Activated CD4-positive, alpha-beta memory T cell treated with anti-CD3 and anti-CD28 coated beads for 36 hours (primary cell): ENCODE measurements at places on chromosomes 16 and 17.

GRCh38 chr17:3805581-3805980 lies 4.6 kb upstream of the ITGAE start:
- no peak for DNase-seq

DNA sequence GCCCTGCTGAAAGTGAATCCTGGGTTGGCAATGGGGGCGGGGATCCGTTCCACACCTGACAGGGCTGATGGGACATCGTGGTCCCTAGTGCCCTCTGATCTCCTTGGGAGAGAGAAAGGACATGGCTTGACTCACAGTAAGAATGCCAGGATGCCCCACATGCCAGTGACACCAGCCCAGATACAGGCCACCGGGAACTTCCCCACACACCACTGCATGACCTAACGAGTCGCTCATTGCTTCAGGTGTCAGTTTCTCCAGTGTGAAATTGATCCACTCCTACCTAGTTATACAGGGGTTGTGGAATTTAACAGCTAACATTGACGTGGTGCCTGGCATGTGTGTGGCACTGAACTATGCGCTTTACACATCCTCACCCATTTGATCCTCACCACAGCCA lies 7.5 kb downstream of the CD300LG start:
- DNase-seq, result no peak

GRCh38 chr16:84720177-84720579 lies 20.4 kb downstream of the USP10 start:
- no peak for DNase-seq

- DNase-seq, result no peak
Measured at GRCh38 chr17:80942423-80943345, 49.0 kb upstream of the CHMP6 start.

DNA sequence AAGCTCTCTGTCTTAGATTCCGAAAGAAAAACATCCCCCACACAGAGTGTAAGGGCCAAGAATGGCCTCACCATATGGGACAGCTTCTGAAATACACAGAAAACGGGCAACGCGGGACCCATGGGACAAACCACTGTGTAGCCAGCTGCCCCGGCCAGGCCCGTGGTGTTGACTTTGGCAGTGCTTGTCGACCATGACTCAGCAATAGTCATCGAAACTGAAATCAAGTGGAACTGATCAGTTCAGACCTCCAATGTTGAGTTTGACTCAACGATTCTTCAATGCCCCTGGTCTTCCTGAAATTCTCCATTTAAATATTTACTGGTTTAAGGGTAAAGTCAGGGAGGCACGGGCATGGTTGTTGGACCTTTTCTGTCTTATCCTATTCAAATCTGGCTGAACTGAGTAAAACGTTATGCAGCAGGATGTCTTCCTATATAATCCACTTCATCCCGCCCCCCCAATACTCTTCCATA lies 27.5 kb downstream of the ZFHX3 start:
- DNase-seq, result no peak

GRCh38 chr17:39150795-39151149 lies 665 bp downstream of the PLXDC1 start:
- DNase-seq, result no peak

GRCh38 chr16:82524976-82525375 lies 101.8 kb upstream of the CDH13 start:
- no peak for DNase-seq

- DNase-seq, result no peak
Measured at GRCh38 chr17:42692489-42692888, 10.2 kb downstream of the CNTNAP1 start.

DNA sequence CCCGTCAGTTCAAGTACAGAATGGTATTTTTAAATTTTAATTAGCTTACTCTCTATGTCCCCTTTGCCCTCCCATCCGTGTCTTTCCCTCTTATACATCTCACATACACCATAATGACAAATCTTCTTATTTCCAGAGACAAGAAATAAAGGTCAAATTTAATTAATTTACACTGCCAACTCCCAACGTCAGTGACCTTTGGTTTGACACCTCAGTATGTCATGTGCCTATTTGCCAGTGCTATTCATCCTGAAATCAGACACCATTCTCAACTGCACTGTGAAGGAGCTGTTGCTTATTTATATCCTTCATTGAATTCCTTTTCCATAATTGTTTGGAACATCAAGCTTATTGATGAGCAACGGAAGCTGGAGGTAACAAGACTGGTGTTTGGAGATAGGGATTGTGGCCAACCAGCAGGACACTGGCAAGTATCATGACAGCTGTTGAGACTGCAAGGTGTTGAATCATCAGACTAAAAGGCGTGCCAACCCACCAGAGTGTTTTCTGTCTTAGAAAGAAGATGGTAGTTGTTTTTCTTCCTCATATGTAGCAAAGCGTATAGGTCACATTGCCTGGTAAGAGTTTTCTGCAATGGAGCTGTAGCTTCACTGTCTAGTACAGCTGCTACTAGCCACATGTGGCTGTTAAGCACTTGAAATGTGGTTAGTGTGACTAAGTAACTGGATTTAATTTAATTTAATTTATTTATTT lies 12.5 kb downstream of the CALCOCO2 start:
- DNase-seq, result no peak

GRCh38 chr17:76104896-76105231 lies 1.3 kb upstream of the EXOC7 start:
- DNase-seq, result no peak

DNA sequence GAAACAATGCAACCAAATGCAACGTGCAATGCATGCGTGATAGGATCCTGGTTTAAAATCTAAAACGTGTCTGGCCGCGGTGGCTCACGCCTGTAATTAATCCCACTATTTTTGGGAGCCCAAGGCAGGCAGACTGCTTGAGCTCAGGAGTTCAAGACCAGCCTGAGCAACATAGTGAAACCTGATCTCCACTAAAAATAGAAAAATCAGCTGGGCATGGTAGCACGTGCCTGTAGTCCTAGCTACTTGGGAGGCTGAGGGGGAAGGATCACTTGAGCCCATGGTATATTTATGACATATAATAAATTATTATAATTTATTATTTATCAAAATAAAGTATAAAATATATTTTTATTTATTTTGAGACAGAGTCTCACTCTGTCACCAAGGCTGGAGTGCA lies 241.8 kb downstream of the PARN start:
- DNase-seq, result no peak

DNA sequence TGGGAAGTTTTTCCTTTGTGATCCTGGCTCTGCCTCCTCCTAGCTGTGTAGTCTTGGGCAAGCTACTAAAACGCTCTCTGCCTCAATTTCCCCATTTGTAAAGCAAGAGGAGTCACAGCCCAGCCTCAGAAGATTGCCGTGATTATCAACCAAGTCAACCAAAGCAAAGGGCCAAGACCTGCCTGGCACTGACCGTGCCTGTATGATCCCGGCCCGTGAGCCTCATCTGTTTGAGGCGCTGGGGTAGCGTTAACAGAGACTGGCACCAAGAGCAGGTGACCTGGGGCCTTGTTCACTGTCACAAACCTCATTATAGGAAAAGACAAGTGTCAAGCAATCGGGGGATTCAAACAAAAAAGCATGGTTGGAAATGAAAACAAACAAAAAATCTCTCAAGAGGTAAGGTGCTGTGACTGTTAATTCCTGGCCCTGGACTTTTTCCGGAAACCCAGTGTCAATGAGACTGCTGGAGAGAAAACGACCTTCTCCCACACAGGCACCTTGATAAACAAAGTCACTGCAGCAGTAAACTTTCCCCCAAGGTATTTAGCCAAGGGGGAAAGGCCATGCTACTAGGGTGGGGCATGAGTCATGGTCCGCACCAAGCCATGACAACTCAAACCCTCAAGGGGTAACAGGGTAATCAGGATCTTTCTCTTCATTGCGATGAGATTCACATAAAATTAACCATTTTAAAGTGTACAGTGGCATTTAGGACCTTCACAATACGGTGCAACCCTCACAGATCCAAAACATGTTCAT lies 5.4 kb downstream of the MEAK7 start:
- DNase-seq, result no peak

DNA sequence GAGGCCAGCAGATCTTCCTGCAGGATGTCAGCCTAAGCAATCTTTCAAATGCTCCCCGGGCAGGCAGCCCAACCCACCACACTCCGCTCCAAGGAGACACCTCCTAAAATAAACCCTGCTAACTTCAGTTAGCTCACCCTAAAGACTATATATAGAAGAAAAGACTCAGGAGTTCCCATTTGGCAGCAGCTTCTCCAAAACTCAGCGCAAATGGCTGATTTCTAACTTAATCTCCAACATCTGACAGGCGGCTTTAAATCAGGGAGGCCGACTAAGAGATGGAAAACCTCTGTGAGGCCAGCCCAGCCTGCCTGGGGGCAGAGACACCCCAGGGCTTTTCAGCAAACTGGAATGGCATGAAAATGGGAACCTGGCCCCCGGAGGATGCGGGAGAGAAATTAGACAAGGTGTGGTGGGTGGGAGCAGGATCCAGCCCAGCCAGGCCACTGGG lies 91.6 kb downstream of the XYLT1 start:
- no peak for DNase-seq

DNA sequence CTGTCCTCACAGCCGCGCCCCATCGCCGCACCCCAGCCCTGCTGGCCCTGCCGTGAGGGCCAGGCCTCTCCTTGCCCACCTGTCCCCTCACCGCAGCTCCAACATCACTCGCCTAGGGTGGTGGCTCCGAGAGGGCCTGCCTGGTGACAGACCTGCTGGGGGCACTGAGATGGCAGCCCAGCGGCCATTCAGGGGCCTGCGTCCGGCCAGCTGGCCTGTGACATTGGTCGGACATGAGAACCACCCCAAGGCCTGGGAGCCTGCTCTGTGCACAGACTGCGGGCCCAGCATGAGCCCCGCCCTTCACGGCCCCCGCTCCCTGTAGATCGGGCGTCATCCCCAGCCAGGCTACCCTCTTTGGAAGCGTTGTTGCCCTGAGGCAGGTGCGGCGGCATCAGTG lies 11.8 kb downstream of the NME3 start:
- no peak for DNase-seq

DNA sequence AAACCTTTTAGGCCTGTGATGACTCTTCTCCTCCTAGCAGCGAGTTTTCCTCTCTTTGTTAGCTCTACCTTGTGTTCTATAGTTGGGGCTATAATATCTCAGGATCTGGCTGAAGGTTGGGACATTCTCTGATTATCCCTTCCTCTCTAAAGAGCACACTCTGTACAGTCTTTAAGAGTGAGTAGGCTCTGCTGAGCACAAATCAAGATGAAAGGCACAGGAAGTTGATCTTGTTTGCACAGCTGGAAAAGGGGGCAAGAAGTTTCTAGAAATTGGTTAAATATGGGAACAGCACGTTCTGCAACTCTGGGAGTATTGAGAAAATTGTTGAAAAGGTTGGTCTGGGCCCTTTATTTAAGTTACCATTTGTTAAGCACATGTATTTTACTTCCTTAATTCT lies 240.9 kb downstream of the CDH11 start:
- DNase-seq, result no peak

- no peak for DNase-seq
Measured at GRCh38 chr17:35423761-35424160, 8.5 kb downstream of the SLFN12 start.

DNA sequence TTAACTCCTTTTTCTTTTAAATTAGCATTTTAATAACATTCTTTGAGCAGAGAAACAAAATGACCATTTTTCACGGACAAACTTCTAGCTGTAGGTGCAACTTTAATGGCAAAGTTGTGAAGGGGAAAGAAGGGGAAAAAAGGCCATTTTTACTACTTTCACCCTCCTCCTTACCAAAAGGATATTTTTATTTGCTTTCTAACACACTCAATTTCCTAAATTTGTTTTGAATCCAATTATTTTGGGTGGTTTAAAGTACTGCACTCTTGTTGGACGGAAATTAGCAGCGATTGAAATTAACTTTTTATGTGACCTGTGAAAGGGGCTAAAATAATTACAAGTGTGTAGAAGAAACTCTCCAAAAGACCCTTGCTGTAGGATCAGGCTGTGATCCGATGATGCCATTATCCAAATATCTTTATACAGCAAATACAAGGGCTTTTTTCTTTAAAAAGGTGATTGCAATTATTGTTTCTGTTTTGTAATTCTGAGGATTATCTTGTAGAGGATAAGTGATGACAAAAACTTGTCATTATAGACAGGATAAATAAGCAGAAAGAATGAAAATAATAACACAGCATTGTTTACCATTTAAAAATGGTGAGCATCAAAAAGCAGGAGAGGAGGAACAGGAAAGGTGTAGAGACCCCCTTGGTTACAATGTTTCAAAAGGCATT lies 42.4 kb downstream of the SNX11 start:
- no peak for DNase-seq

DNA sequence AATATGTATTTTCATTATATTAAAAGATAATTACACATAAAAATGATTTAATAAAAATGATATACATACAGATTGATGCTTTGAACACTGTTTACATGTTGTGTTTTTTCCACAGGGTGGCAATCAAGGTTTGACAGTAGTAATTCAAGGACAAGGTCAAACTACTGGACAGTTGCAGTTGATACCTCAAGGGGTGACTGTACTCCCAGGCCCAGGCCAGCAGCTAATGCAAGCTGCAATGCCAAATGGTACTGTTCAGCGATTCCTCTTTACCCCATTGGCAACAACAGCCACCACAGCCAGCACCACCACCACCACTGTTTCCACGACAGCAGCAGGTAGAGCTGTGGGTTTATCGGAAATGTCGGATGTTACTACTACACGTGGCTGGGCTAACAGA lies 52.2 kb downstream of the C17orf58 start:
- no peak for DNase-seq

DNA sequence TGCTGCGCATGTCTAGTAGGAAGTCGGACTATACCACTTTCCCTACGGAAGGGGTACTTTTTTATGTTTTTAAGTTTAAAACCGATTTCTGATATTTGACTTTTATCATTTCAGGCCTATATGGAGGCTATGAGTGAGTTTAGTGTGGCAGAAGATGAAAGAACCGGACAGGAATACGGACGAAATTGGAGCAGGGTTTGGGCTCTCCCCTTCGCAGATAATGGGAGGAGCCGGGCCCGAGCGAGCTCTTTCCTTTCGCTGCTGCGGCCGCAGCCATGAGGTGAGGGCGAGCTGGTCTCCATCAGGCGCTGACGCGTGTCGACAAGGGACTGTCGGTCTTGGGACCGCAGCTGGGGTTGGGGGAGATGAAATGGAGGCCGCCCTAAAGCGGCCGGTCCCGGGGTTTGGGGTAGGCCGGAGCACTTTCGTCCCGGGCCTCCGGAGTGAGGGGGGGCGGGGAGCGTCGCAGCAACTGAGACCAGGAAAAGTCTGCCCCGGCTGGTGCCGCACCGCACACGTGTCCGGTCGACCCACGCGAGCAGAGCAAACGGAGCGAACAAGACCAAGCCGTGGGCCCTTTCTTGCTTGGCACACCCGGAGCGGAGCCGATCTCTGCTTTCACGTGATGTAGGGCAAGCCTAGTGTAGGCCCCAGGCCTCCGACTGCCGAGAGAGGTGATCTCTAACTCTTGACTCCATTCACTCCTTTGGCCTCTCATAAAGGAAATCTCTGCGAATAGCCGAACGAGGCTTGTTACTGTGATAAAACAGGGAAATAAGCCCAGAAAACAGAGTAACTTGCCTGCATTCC lies at the start of gene RPL19:
Gene RPL19 (plus strand): TSS at position 214 of the 810 bp plus-strand sequence. CDS start 62 bp downstream, at position 276.
- DNase-seq, result peak; percentile 84

- DNase-seq, result no peak
Measured at GRCh38 chr17:42103221-42103954, 5.1 kb upstream of the ZNF385C start.

- no peak for DNase-seq
Measured at GRCh38 chr17:29444589-29444988, 54.4 kb downstream of the TAOK1 start.
